ENCODE measurements at places on chromosomes 2 and 18.

DNA sequence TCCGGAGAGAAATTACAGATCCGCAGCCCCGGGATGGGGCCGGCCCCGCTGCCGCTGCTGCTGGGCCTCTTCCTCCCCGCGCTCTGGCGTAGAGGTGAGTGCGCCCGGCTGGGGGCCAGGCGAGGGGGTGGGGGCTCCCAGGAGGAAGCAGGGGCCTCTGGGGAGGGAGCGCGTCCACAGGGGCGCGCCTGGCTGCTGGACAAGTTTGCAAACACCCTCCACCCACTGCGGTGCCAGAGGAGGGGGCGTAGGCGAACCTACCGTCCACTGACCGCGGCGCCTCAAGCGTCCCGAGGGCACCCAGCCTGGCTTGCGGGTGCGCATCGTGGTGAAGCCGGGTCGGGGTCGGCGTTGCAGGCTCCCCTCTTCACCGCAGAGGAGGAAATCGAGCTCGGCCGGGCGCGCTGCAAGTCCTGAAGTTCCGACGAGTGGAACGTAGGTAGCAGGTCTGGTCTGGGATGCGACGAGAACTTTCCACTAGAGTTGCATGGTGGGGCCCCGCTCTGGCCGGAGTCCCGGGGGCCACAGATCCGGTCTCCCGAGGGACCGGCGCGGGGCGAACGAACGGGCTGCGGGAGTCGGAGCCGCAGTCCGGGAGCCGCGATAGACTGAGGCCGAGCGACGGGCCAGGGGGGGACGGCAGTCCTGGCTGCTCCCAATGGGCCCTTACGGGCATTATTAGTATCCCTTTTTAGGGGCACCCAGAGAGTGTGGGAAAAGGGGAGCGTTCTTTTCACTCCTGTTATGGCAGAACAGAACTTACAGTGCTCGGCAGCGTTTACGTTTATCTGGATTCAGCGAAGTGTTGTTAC lies 502 bp downstream of the MERTK start:
- peak; percentile 62 for DNase-seq

- DNase-seq: peak; percentile 82
Observed at GRCh38 chr2:71944806-71945602, 202.7 kb downstream of the CYP26B1 start.

GRCh38 chr2:120302301-120302700 lies 43.6 kb upstream of the INHBB start:
- DNase-seq: no peak

- peak; percentile 97 for DNase-seq
Observed at GRCh38 chr2:112764071-112765044, at the start of gene CKAP2L. Gene CKAP2L (minus strand): TSS chr2:112764609. CDS start chr2:112764598, 11 bp downstream.

Measured in left hindlimb (tissue), 1 donor.